ENCODE measurements at places on chromosomes 7 and 10.
A peak's percentile ranks its signal among the peaks of the same experiment; 100 is the strongest.

DNA sequence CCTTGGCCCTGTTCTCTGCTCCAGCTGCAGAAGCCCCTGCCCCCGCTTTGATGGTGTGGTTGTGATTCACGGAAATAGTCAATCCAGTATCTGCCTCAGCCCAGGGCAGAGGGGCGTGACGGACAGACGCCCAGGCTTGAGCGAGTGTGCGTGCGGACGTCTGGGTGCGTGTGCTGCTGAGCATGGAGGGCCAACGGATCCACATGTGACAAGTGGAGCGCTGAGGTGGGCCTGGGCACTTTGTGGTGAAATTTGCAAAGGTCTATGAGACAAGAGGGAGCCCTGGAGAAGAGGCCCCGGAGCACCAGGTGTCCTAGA, 94.4 kb downstream of the WDR37 start:
- no peak for DNase-seq

- DNase-seq: no peak
These were observed 3.9 kb downstream of the MDH2 start for GRCh38 chr7:76051840-76052239.

DNA sequence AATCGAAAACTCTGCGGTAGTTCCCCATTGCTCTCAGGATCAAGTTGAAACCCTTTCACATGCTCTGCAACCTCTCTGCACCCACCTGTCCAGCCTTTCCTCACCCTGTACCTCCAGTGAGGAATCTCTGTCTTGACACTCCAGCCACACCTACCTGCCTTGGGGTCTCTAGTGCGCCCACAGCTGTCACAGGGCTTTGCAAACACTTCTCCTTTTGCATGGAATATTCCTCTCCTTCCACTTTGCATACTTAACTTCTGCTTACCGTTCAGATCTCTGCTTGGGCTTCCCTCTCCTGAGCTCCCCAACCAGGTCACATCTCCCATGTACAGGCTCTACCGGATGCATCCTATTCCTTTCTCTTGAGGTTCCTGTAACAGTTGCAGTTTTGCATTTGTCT, 6.6 kb upstream of the ZYX start:
- DNase-seq: no peak

GRCh38 chr7:90180649-90181048, 26.4 kb downstream of the STEAP1 start:
- DNase-seq: no peak

DNA sequence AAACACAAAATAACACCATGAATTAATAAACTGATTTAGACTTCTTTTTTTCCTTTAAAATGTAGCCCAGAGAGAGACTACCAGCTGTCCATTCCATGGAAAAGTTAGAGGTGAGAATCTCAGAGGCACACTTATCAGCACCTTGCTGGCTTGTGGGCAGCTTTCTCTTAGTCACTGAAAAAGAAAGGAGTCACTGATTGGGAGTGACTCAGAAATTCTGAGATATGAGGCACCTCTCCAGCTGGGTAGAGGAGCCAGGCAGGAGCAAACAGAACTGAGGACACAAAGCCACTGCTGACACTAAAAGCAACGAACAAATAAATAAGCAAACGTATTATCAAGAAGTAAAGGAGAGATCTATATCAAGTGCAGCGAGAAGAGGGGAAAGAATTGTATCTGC, 310.6 kb downstream of the PARD3 start:
- DNase-seq: peak; percentile 58

DNA sequence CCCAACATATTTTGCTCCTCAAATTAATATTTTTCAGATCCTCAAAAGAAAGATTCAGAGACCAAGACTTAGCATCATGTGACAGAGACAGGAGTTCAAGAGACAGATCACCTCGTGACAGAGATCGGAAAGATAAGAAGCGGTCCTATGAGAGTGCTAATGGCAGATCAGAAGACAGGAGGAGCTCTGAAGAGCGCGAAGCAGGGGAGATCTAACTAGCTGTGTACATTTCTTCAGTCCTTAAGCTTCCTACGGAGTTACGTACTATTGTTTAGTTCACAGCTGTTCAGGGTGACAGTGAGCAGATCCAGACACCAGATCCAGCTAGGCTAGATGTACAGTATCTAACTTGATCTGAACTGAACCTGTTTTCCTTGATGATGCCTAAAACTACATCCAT, 61.3 kb downstream of the KLRG2 start:
- DNase-seq: no peak

DNA sequence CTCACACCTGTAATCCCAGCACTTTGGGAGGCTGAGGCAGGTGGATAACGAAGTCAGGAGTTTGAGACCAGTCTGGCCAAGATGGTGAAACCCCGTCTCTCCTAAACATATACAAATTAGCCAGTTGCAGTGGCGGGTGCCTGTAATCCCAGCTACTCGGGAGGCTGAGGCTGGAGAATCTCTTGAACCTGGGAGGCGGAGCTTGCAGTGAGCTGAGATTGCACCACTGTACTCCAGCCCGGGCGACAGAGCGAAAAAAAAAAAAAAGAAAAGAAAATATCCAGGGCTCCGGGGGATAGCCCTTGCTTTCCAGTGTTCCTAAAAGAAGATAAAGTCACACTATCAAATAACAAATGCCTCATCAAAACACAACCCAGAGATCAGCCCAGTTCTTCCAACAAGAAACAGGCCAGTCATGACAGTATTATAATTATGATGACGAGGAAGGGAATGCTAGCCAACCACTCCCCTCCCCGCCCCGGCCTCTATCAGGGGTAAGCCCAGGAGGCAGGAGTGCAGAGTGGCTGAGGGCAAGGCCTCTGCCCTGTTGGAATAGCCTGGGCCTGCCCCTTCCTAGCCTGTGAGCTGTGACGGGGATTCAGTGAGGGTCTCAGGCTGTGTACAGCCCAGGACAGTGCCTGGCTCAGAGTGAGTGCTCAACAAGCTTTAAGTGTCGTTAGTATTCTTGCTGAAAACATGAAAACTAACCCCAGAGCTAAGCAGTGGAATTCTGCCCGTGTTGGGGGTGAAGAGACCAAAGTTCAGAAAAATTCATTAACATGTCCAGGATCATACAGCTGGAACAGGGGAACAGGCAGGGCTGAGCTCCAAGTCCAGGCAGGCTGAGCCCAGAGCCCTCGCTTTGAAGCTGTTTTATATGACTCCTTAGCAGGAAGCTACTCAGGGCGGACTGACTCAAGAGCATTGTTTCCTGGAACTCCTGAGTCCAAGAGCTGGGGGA, 54.3 kb downstream of the FAM241B start:
- peak; percentile 25 for DNase-seq

- DNase-seq: peak; percentile 36
These were observed 162.2 kb downstream of the SLIT1 start for GRCh38 chr10:97023401-97024167.

- no peak for DNase-seq
These were observed 128.3 kb downstream of the TPST1 start for GRCh38 chr7:66333443-66333842.

DNA sequence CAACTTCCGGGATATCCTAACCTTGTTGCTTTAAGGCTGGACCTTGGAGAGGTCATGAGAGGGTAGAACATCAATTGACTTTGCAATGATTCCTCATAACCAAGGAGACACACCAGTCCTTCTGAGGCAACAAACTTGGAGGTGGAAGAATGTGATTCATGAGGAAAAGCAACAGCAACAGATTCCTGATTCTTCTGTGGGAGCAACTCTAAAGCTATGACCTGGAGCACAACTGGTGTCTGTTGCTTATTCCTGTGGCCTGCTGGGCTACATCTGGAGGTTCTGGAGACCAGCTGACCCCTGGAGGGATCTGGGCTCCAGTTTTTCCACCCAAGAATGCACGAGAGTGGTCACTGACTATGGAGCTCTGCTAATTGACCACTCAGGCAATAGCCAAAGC, 116.6 kb downstream of the CREB5 start:
- DNase-seq: peak; percentile 55

DNA sequence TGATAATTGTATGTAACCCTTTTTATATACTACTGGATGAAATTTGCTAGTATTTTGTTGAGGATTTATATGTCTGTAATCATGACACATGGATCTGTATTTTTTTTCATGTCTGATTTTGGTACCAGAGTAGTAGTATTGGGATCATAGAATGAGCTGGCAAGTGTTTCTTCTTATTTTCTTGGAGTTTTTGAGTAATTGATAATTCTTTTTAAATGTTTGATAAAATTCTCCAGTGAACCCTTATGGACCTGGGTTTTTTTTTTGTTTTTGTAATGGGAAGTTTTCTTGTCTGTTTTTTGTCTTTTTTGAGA, 28.4 kb downstream of the ZNF33A start:
- DNase-seq: no peak

- peak; percentile 98 for DNase-seq
These were observed 148.6 kb upstream of the FAM3C start for GRCh38 chr7:121544726-121545125.

- DNase-seq: no peak
These were observed 126.6 kb downstream of the CCDC71L start for GRCh38 chr7:106534271-106534846.

DNA sequence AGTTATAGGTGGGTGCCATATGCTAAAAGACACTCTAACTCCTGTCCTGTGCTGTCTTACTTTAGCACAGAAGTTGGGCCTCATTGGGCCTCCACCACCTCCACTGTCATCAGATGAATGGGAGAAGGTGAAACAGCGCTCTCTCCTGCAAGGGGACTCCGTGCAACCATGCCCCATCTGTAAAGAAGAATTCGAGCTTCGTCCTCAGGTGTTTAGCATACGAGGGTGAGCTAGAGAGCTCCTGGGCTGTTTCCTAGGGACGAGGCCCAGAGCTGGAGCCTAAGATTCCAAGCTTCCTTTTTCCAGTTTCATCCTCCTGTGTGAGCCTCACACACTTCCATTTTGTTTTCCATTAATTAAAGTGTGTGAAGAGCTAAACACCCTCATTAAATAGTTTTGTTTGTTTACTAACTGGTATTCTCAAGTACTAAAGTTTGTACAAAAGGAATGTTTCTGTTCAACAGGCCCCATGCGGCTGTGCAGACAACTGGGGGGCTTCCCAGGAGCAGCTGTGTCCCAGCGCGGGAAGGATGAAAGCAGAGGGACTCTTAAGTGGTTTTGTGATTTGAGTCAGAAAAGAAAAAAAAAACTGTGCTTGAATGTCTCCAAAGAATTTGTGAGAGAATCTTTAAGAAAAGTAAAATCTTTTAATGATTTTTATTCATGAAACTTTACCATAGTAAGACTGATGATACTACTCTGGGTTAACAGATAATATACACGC, 14.1 kb downstream of the RNF32 start:
- no peak for DNase-seq

GRCh38 chr7:85713171-85713570, 526.3 kb upstream of the SEMA3D start:
- DNase-seq: no peak

- DNase-seq: peak; percentile 99
These were observed 17.1 kb downstream of the ARHGAP21 start for GRCh38 chr10:24706479-24707118.

DNA sequence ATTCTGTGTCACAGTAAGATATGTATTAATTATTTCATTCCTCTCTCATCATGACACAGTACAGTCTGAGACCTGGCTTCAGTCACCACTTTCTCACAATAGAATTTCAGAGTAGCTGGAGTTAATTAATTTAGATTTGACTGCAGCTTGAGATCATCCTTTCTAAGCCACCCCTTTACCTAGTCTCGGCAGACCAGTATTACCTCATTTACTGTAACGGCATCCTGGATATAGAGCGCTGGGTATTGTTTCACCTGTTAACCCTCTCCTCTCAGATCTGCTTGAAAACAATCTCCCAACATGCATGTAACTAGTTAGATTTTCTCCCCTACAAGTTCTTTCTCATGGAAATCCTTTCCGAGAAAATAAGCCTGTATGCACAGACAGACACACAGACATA, 1057.5 kb downstream of the GATA3 start:
- DNase-seq: no peak

DNA sequence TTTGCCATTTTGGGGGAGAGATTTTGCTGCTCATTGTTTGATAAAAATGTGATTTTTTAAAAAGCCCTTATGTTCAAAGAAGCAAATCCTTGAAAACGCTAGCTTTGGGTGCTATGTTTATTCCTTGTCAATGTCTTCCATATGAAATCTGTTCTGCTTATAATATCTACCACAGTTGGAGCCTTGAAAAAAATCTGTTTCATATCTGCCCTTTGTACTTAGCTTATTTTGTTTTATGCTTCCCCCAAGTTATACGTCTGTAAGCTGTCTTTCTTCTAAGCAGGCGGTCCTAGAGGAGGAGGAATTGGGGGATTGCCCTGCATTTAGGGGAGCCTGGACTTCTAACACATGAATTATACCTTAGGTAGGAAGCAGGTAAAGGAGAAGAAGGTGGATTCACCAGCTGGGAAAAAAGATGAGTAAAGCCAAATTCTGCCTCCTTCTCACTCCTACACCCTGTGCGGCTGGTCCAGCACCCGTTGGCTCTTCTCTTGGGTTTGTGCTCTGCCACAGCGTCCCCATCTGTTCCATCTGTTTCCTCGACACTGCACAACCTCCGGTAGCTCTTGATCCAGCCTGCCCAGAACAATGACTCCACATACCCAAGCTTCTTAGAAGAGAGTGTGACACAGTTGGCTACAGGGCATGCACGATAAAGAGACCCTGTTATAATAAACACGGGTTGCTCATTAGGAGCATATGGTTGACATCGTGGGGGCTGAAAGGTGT, 31.9 kb upstream of the NEUROD6 start:
- no peak for DNase-seq

- no peak for DNase-seq
These were observed at the start of gene CCL24 for GRCh38 chr7:75813781-75814236. Gene CCL24, minus strand, starts transcription at chr7:75813806. Its CDS starts 91 bp downstream, at chr7:75813715.

GRCh38 chr10:103659674-103660363, 166.3 kb downstream of the NEURL1 start:
- peak; percentile 86 for DNase-seq

- DNase-seq: peak; percentile 65
These were observed 5.4 kb downstream of the WDR86 start for GRCh38 chr7:151404216-151405011.

- no peak for DNase-seq
These were observed 2.0 kb upstream of the GDF10 start for GRCh38 chr10:47297866-47298540.

DNA sequence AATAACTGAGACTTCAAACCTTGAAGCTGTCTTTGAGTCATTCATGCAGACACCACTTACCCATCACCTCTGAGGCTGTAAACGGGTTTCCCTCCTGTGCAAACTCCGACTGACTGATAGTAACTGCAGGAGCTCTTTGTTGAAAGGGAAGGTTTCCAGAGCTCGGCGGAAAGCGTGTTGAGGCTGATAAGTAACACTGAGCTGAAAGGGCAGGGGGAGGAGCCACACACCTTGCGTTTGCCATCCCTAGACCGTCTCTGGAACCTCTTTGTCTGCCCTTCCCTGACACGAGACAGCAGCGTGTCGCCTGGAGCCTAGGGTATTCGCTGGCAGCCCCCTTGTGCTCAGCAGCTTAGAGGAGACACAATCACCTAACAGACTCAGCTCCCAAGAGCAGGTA, 134.0 kb downstream of the PAXIP1 start:
- DNase-seq: no peak

Data from fibroblast of mammary gland (primary cell).